Hippocampal formation (tissue), 2 donors: ENCODE measurements at places on chromosomes 1 and 21.

DNA sequence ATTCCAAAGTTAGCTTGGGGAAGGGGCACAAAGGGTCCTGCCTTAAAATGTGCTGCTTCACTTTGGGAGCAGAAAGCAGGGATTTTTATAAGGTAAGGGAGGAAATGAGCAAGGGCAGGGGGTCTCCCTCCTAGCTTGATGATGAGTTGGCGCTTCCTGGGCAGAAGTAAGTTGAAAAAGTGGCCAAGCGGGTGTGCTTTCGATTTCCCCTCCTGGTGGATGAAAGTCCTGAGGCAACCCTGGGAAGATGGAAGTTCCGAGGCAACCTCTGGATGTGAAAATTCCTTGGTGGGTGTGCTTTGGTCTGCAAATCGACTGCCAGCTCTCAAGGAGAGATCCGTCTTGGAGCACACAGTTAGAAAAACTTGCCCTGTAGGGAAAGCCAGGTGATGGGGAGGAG lies 41.7 kb upstream of the CD2 start:
- no peak for DNase-seq

DNA sequence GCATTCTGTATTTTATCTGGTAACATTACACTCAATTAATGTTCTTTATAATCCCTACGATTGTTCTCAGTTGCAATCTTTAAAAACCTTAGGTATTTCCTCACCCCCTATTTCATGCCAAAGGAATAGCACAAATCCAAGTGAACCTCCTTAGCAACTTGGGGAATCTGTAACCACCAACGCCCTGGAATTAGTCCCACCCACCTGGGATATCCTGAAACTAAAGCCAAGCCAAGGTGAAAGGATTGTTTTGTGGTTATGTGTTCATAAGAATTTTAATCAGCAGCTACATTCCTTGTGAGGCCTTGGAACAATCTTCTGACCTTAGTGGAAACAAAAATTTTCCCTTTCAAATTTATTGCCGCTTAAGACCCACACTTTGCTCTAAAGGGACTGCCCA lies 908.7 kb downstream of the TTLL7 start:
- DNase-seq, result no peak

DNA sequence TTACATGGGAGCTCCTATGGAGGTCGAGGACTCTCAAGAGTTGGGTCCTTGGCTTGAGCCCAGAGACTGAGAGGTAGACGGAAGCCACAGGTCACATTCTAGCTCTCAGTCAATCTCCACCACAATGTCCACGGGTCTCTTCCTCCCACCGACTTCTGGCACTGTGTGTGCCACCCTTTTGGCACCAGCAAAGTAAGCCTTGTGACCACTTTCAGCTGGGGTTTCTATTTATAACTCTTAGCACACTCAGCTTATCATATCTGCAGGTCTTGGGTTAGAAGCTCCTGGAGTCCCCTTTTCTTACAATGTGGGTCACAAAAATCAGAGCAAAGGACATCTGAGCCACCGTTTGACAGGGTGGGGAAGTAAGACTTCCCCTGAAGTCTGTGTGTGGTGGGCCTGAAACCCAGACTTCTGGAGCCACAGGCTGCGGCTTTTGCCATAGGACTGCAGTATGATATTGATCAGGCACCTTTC lies 28.3 kb downstream of the NCMAP start:
- no peak for DNase-seq

- no peak for DNase-seq
These were observed 11.0 kb upstream of the ZNF691 start for GRCh38 chr1:42835422-42835821.

GRCh38 chr1:101006553-101006952 lies 19.0 kb downstream of the DPH5 start:
- no peak for DNase-seq

GRCh38 chr1:86155051-86155806 lies 1.3 kb downstream of the COL24A1 start:
- no peak for DNase-seq

- no peak for DNase-seq
These were observed 38.2 kb downstream of the H3-3A start for GRCh38 chr1:226100436-226101391.

DNA sequence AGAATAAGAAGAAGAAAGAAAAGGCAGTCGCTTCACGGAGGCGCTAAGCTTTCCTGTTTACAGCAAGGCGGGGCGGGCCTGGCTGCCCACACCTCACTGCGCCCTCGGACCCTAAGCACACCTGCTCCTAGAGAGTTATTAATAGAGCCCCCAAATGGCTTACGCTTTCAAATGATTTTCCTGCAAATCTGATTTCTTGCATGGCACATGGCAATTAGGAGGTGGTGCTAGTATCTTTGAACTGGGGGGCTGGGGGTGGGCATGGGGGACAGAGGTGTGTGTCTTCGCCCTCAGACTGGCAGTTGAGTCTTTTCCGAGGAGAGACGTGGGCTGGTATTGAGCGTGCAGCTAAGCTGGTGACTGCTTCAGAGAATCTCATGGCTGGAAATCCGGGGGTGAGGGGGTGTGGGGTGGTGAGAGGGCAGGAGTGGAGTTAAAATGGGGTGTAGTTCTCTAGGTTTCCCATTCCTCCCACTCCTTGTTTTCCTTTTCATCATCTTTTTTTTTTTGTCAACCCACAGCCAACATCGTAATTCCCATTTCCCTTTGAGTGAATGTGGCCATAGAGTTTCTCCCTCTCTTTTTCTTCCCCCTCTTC lies 1.3 kb downstream of the S1PR1 start:
- no peak for DNase-seq
